NCI-H2227 treated with DMSO at 0.1 percent for 48 hours (cell line): ENCODE measurements at places on chromosomes 5 and 9.

DNA sequence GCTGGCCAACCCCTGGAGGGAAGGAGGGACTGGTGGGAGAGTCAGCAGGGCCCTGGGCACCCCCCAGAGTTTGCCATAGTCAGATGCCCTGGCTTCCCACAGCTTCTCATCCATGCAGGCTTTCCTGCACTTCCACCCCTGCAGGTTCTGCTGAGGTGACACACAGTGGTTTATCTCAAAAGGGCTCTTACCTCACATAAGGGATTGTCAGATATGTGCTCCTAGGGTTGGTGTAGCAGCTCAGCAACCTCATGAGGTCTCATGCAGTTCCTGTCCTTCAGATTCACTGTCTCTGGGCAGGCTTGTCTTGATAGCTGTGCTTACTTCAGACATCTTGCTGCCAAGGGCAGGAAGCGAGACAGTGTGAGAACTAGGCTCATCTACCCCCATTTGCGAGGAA, 143.4 kb downstream of the KDM4C start:
- DNase-seq = no peak

DNA sequence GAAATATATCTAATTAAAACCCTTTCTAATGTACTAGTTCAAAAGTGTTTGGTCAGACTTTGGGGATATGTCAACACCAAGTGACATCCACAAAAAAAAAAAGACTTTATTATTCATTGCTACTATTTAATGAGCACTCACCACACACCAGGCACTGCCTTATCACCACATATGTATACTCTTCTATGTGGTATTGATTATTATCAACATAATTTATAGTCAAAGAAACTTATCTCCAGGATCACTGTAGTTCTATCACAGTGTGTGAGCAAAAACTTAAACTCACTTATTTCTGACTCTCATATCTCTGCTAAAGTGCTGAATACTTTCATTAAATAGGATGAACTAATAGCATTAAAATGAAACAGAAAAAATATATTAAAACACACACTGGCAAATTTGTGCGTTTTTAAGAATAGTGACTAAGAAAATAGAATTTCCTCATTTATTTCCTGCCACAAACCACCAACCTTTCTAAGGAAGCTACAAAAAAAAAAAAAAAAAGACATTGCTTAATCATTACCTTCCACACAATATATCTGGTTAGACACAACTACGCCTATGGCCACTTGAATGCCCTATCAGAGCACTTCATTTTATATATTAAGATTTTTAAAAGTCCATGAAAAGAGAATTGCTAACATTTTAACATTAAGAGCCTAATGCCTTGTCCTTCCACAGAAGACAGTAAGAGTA, 12.8 kb downstream of the SLCO4C1 start:
- DNase-seq = no peak

- DNase-seq = no peak
Measured at GRCh38 chr9:133731876-133732638, 6.1 kb downstream of the SARDH start.

DNA sequence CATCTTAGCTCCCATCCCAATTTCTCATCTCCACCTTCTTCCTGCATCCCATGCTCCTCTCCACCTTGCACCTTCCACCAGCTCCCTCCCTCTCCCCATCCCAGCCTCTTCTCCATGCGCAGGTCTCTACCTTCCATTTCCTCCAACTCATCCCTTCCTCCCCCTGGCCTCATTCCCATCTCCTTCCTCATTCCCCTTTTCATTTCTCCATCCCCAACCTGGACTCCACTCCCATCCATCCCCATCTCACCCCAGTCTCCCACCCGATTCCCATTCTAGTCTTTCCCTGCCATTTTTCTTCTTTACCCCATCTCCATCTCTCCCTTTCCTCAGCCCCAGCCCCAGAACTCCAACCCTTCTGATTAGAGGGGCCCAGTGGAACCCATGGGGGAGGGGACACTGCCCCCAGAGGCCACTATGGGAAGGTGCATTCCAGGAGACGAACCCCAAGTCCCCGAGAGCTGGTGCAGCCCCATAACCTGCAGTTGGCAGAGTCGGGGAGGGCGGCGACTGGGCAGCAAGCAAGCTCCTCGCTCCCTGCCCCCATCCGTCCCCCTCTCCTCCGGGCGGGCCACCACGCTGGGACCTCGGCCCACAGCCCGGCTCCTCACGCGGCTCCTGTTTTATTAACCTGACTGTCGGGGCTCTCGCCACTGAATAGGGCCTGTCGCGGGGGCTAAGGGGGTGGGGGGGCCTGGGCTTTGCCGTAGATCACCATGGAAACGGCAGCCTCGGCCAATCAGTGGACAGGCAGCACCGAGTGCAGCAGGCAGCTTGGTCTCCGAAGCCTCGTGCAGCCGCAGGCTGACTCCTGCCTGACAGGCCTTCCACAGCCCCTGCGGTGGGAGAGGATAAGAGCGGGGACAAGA, 66.7 kb downstream of the PCDH1 start:
- DNase-seq = peak; percentile 68

GRCh38 chr9:100437860-100438805, 11.2 kb downstream of the MSANTD3 start:
- DNase-seq = peak; percentile 21

DNA sequence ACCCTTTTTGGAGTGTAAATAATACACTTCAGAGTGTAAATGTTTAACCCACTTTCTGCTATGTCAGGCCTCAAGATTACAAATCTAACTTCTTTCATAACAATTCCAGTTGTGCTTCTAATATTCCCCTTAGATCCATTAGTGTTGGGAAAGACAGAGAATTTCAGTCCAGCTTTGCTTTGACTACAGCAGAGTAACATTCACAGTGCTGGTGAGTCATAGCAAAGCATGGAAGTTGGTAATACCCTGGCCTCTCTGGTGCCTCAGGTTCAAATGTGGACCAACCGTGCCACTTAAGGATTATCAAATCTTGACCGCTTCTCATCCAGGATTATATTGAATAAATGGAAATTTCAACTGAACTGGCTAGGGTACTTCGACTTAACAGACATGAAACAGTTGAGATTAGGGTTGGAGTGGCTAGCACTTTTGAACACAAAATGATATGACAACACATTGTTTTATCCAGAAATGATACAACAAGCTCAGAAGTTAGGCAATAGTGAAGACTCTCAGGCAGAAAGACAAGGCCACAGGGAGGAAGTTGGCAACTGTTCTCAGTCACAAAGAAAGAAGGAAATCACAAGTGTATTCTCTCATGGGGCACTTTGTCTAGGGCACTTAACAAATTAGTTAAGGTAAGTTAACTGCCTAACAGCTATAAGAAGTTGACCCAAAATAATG, 24.4 kb upstream of the RASA1 start:
- no peak for DNase-seq

DNA sequence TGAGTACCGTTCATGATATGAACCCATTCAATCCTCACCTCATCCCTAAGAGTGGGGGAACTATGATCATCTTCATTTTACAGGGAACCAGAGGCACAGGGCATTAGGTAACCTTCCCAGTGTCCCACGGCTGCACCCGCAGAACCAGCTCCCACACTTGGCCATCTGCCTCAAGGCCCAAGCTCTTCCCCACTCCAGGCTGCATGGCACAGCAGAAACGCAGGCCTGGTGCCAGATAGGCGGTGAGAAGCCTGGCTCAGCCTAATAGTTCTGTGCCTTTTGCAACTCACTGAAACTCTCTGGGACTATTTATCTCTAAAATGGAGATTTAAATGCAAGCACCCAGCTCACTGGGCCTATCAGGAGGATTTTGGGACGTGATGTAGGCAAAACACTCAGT, 90.8 kb upstream of the ZNF618 start:
- no peak for DNase-seq

- no peak for DNase-seq
Measured at GRCh38 chr9:16221366-16221765, 649.1 kb downstream of the BNC2 start.

DNA sequence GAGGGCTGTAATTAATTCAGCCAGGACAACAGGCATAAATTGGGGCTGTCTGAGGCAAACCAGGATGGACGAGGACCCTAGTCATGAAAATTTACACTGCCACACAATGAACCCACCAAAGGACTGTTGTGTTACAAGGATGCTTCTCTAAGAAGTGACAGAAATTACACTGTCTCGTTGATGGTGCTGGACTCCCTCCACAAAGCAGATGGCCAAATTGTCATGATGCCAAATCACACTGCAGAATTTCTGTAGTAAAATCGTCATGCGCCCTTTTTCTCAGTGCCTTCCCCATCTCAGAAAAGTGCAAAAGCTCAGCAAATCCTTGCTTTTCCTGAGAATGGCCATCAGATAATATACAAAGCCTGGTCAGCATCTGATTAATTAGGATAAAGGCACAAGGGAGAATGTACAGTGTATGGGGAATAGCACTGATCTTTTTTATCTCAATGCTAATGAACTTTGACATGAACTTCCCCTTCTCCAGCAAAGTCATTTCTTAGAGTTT, 545.8 kb downstream of the CSNK1G3 start:
- DNase-seq = no peak

GRCh38 chr5:140399979-140400729, 1.5 kb upstream of the ANKHD1 start:
- DNase-seq = no peak

DNA sequence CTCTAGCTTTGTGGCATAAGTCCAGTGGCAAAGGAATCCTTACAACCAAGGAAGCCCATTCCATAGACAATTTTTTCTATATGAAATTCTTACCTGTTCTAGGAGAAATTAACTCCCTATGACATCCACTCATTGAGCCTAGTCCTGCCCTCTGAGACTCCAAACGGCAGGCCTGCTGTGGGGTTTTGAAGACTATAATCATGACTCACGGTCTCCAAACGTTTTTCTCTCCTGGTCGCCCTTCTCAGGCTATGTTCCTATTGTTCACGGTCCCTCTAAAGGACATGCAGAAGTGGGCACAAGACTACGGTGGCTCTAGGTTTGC, 611 bp downstream of the EXOSC3 start:
- DNase-seq = no peak

GRCh38 chr5:39274398-39275085, 55.2 kb upstream of the FYB1 start:
- DNase-seq = no peak

DNA sequence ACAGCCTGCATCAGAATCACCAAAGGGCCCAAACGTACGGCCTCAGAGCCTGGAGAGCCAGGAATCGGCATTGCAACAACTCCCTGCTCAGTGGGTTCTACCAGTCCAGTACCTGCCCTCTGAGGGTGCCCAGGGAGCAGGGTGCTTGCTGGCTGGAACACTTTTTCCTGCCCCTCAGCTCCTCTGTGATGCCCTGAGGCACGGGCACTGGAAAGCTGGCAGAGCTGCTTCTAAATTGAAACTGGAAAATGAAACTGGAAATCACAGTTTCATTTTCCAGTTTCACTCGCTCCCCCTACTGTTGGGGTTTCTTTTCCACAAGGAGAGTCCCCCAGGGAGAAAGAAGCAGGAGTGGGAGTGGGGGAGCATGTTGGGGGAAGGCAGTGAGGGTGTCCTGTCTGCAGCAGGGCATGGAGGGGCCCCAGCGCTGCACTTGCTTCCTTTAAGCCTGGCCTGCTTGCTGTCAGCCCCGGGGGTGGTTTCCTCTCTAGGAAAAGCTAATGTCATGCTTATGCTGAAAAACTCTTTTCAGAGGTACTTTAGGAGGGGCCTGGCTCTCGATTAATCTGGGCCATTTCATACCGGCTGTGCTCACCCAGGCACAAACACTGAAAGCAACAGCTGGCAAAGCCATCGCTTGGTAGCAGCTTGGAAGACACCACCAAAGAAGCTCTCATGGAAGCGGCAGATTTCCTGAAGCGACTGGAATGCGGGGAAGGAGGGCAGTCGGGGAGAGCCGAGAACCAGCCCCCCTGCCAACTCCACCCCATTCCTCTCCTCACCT, 26.2 kb downstream of the IRF1 start:
- DNase-seq = no peak

GRCh38 chr5:456351-457194, 13.6 kb downstream of the EXOC3 start:
- DNase-seq = no peak

DNA sequence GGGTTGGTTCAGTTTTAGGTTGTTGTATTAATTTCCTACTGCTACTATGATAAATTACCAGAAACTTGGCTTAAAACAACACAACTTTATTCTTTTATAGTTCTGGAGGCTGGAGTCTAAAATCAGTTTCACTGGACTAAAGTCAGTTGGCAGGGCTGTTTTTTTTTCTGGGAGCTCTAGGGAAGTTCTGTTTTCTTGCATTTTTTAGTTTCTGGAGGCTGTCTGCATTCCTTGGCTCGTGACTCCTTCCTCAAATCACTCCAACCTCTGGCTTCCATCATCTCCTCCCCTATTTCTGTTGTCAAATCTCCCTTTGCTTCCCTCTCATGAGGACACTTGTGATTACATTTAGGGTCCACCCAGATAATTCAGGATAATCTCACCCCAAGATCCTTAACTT, 51.3 kb upstream of the SUB1 start:
- no peak for DNase-seq

- no peak for DNase-seq
Measured at GRCh38 chr9:121150188-121150587, 51.5 kb downstream of the RAB14 start.

- no peak for DNase-seq
Measured at GRCh38 chr9:1490341-1491232, 440.4 kb downstream of the DMRT2 start.

GRCh38 chr5:95448789-95449188, 57.6 kb downstream of the FAM81B start:
- no peak for DNase-seq

DNA sequence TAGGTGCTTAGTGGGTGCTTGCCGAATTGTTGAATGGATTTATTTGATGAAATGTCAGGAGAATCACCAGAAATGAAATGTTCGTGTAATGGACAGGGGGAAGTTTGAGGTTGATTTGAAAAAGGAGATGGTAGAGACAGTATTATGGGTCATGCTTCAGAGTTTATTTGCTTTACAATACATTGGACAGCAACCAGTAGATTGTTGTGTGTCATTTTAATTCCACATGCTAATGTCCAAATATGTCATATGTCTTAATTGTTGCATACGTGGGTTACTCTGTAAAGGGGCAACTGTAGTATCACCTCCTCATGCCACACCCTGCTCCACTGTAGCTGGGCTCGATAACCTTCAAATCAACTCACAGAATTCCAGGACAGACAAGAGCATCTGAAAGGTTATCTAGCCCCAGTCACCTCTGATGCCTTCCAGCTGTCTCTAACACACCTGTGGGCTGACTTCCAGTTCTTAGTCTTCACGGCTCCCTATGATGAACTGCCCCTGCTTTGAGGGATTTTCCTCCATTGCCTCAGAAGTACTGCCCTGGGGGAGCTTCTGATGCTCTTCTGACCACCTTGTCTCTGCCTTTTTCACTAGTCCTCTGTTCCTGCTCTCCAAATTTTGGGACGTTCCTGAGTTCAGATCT, 1.7 kb downstream of the PDCD1LG2 start:
- no peak for DNase-seq

DNA sequence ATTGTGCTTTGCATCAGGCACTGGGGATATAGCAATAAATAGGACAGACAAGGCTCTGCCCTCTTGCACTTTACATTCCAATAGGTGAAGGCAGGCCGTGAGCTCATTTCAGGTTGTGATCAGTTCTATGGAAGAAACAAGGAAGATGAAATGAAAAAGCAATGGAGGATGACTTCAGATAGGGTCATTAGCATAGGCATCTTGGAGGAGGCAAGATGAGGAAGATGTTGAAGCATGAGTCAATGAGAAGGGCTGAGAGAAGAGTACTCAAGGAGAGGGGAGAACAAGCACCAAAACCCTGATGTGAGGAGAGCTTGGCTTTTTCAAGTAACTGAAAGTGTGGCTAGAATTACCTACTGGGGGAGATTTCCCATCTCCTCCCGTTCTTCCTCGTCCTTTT, 5.0 kb upstream of the SPARC start:
- no peak for DNase-seq
